ENCODE measurements at places on chromosomes 13 and 19. TPM values are rescaled to one million over a fixed set of nuclear protein-coding genes. Genes with fewer than 3 reads are reported as not detected.
A peak's percentile ranks its signal among the peaks of the same experiment; 100 is the strongest.

GRCh38 chr19:30065680-30066606 lies 123.9 kb downstream of the URI1 start:
- no peak overlapping the region for H3K27ac ChIP-seq
- no peaks in the 10 kb centered on the region for H3K36me3 ChIP-seq
- no peak overlapping the region for H3K4me3 ChIP-seq
- no peaks in the 10 kb centered on the region for H3K27me3 ChIP-seq
- H3K4me1 ChIP-seq: no peaks in the 10 kb centered on the region

GAPDHS gene
- total RNA-seq: not detected

DNA sequence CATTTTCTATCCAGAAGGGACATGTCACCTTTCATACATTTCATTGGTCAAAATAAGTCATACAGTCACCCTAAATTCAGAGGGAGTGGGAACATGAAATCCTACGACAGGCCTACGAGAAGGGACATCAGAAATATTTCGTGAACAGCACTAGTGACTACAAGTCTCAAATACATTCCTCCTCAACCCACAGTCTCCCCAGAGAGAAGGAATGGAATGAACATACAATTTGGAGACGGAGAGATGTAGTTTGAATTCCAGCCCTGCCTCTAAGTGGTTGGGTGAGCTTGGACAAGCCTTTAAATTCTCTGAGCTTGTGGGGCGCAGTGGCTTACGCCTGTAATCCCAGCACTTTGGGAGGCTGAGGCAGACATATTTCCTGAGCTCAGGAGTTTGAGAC lies 9.9 kb downstream of the SERTM1 start:
- H3K36me3 ChIP-seq: no peaks in the 10 kb centered on the region
- no peak overlapping the region for H3K4me3 ChIP-seq
- H3K4me1 ChIP-seq: no peaks in the 10 kb centered on the region
- DNase-seq: no peak
- H3K27me3 ChIP-seq: no peaks in the 10 kb centered on the region

GRCh38 chr13:25980255-25980654 lies 71.6 kb downstream of the SHISA2 start:
- no peak overlapping the region for H3K4me3 ChIP-seq
- H3K4me1 ChIP-seq: peaks cover 3% of the 10 kb centered on the region
- no peak overlapping the region for H3K27ac ChIP-seq
- no peak for DNase-seq
- no peaks in the 10 kb centered on the region for H3K27me3 ChIP-seq

PSPN gene
- 0.82 TPM for total RNA-seq

ZNF414 gene
- total RNA-seq: 46.4 TPM

C19orf25 gene
- 30.2 TPM for total RNA-seq

DNA sequence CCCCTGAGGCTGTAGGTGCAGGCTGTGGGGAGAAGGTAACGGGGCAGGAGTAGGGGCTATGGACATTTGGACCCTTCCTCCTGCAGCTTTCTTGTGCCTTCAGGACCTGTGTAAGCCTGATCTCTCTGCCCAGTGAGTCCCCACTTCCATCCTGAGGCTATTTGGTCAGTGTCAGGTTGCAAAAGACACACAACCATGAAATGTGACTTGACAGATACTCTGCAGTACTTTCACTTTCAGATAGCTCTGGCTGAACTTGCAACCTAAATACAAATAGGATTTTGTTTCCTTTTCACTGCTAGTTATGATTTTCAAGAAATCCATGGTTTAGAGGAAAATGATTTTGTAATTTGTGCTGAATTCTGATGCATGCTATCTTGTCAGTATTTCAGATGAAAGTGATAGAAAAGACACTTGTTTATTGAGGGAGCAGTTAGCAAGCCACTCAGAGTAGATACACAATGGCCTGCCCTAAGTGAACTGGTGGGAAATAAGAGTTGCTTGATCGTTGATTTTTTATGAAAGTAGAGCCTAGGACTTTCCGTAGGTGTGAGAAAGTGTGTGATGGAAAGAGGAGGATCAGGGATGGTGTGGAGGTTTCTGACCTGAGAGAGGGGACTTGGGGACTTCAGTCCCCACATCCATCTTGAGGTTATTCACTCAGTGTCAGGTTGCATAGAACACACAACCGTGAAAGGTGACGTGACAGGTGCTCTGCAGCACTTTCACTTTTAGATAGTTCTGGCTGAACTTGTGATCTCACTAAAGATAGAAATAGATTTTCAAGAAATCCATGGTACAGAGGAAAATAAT lies 18.1 kb upstream of the EID2 start:
- no peak overlapping the region for H3K4me3 ChIP-seq
- peak overlapping the region; percentile 28 for H3K27ac ChIP-seq
- peaks cover 13% of the 10 kb centered on the region for H3K4me1 ChIP-seq
- no peak for DNase-seq
- no peaks in the 10 kb centered on the region for H3K36me3 ChIP-seq

All from natural killer cell (primary cell).